Activated T-helper 17 cell treated with anti-CD3 and anti-CD28 coated beads, Interleukin-2, amount 50 U/mL, for 72 hours (primary cell): ENCODE measurements at places on chromosomes 11 and 22. TPM values are rescaled to one million over a fixed set of nuclear protein-coding genes. Genes with fewer than 3 reads are reported as not detected.
A peak's percentile ranks its signal among the peaks of the same experiment; 100 is the strongest.

GRCh38 chr11:86637988-86638387, 34.4 kb downstream of the ME3 start:
- ATAC-seq: peak; percentile 87

DNA sequence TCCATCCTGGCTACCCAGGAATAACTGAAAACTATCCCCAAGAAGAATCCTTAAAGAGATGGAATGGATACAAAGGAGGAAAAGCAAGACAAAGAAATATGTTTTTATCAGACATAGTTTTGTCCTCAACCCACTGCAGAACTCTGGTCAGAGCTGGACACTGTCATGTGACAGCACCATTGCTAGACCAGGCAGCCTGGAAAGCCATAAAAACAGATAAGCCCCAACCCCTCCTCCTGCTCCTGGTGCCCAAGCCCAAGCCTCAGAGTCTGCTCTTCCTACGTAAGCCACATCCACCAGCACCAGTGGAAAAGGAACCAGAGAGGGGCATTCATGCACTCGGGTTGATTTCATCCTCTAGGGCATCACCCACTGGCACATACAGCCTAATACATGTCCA, 116.9 kb downstream of the TRIM29 start:
- ATAC-seq: no peak

- ATAC-seq: peak; percentile 93
Measured at GRCh38 chr22:40325315-40325714, 21.0 kb upstream of the ADSL start.

DNA sequence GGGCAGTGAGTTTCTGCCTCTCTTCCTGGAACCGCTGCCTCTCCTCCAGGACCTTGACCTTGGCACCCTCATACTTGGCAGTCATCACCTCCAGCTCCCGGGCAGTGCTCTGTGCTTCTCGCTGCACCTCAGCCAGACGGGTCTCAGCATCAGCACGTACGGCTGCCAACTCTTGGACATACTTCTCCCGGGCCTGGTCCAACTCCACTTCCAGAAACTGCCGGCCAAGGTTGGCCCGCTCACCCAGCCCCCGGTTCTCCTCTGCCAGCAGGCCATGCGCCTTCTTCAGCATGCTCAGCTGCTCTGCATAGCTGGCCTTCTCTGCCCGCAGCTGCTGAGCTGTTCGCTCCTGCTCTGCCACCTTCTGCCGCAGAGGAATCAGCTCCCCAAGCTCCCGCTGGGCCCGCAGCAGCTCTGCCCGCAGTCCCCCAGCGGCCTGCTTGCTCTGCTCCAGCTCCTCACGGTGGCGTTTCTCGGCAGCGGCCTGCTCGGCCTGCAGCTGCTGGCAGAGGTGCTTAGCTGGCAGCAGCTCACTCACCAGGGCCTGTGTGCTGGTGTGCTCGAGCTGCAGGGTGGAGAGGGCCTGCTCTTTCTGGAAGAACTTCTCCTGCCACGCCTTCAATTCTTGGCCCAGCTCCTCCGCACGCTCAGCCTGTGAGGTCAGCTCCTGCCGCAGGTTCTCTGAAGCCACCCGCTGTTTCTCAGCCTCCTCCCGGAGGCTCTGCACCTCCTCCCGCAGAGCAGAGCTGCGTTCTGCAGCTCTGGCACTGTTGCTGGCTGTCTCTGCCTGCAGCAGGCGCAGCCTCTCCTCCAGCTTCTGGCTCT, 14.4 kb downstream of the IL18BP start:
- ATAC-seq: no peak

The VSIG10L2 gene
- not detected for total RNA-seq

GRCh38 chr11:12853652-12854296, 155.3 kb upstream of the RASSF10 start:
- ATAC-seq: no peak

GRCh38 chr11:106088896-106089295, 11.4 kb downstream of the AASDHPPT start:
- ATAC-seq: no peak

GRCh38 chr11:127308291-127308690, 307.7 kb upstream of the KIRREL3 start:
- no peak for ATAC-seq

DNA sequence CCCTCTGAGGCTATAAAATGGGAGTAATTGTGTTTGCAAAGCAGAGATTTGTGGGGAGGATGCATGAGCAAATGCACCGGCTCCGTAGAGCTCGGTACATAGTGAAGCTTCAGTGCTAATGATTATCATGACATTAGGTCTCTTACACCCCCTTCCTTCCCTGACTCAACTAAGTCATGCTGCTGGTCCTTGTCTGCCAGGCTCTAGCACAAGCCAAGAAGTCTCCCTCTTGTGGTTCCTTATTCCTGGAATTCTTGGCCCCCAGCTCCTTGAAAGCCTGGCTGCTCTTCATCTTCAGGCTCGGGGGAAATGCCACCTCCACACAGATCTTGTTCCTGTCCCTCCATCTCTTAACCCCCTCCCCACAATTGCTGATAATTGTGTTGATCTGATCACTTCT, 45.7 kb upstream of the SYT13 start:
- no peak for ATAC-seq

DNA sequence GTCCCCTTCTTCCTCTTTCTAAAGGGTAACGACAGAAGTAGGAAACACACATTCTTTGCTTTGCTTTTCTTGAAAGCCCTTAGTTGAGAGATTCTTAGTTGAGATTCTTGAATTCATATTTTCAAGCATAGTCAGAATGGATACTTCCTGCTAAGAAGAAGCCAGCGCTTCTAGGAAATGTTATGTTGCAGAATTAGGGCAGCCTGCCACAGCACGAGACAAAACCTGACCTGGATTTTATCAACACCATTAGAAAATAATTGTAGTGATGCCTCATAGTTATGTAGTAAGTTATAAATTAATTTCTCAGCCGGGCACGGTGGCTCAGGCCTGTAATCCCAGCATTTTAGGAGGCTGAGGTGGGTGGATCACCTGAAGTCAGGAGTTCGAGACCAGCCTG, 37.9 kb upstream of the NUP160 start:
- ATAC-seq: peak; percentile 53

GRCh38 chr22:48827904-48828555, 999.6 kb downstream of the BRD1 start:
- no peak for ATAC-seq

GRCh38 chr11:115256397-115257197, 247.6 kb downstream of the CADM1 start:
- ATAC-seq: no peak

DNA sequence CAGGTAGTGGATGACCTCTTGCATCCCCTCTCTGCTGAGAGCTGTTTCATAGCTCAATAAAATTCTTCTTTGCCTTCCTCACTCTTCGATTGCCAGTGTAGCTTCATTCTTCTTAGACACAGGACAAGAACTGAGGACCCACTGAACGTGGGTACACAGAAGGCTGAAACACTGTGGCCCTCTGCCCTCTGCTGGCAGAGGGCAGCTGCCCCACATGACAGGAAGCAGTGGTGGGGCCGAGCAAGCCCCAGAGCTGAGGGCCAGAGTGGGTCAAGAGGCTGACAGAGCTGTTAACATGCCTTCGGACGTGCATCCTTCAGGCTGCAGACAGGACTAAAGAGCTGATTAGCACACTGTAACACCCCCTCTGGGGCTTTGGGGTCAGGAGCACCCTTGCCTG, 15.6 kb downstream of the SMC1B start:
- no peak for ATAC-seq

- no peak for ATAC-seq
Measured at GRCh38 chr22:46974077-46974476, 211.6 kb downstream of the TBC1D22A start.

GRCh38 chr11:18280438-18281045, 14.5 kb downstream of the SAA1 start:
- peak; percentile 54 for ATAC-seq

DNA sequence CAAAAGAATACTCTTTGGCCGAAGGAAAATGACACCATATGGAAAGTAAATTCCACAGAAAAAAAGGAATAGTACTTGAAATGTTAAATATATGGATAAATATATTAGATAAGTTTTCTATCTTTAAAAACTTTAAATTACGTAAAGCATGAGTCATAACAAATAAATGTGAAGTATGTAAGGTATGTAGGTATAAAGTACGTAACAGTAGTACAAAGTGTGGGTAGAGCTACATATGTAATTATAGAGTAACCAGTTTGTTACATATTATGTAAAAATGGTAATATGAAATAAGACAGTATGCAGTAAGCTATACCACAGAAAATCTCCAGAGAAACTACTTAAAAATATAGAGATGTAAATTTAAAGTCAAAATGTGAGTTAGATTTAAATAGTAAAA, 582.3 kb upstream of the CHORDC1 start:
- no peak for ATAC-seq

- peak; percentile 46 for ATAC-seq
Measured at GRCh38 chr11:11931461-11932055, 76.9 kb downstream of the DKK3 start.

GRCh38 chr22:45991098-45991497, 14.1 kb upstream of the WNT7B start:
- ATAC-seq: no peak

GRCh38 chr22:50672471-50673230, at the start of gene SHANK3:
Gene SHANK3 (plus strand): TSS chr22:50672823.
- no peak for ATAC-seq

The MAJIN gene
- total RNA-seq: 1.1 TPM

- no peak for ATAC-seq
Measured at GRCh38 chr11:33906484-33907186, 14.8 kb upstream of the LMO2 start.

The LMNTD2 gene
- total RNA-seq: 6.6 TPM

GRCh38 chr22:38167988-38168407, 13.6 kb downstream of the PLA2G6 start:
- no peak for ATAC-seq

The SLC25A17 gene
- 40.9 TPM for total RNA-seq

GRCh38 chr11:47784785-47785381, 17.7 kb upstream of the FNBP4 start:
- ATAC-seq: no peak

The MS4A14 gene
- total RNA-seq: not detected

DNA sequence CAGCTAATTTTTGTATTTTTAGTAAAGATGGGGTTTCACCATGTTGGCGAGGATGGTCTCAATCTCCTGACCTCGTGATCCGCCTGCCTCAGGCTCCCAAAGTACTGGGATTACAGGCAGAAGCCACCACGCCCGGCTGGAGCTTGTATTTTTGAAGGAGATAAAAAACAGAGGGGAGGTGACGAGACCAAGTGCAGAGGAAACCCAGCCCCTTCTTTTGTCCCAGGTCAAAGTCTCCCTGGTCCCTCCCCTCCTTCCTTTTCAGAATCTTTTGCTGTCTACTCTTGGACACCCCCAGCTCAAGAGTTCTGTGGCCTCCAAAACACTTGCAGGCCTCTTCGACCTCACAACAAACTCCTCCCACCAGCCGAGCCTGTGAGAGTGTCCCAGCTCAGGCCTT, 12.2 kb upstream of the TMEM184B start:
- no peak for ATAC-seq

DNA sequence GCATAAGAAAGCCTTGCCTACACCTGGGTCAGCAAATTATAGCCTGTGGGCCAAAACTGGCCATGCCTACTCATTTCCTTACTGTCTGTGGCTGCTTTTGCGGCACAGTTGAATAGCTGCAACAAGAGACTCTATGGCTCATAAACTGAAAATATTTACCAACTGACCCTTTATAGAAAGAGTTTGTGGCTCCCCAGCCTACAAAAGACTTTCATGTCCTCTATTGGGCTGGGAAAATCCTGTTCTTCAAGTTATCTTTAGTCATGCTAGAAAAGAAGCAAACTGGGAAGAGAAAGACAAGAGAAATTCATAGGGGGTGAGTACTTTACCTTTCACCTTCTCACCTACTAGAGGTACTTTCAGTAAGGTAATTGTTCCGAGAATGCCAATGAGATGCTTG, 175.1 kb downstream of the SWAP70 start:
- peak; percentile 48 for ATAC-seq

The MS4A12 gene
- not detected for total RNA-seq

- no peak for ATAC-seq
Measured at GRCh38 chr22:33917744-33918406, 2.4 kb downstream of the LARGE1 start.
